Frontal cortex (tissue), 4 donors: ENCODE measurements at places on chromosomes 13 and 19. TPM values are rescaled to one million over a fixed set of nuclear protein-coding genes. Genes with fewer than 3 reads are reported as not detected.

DNA sequence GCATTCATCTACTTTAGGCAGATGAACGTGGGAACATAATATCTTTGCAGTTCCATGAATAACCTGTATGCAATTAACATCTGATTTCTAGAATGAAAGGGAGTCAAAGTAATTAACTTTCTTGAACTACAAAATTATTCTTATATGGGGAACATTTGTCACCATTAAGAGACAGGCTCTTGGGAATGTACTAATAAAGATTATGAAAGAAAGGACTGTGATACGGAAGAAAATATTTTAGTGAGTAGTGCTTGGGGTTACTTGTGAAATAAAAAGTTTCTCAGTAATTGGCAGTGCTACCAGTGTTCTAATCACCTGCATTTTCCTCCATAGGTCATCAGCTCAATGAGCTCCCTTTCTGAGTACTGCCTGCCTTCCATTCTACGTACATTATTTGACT lies 85.4 kb downstream of the FRY start:
- no peak for DNase-seq

FARP1 gene
- total RNA-seq, result 92.5 TPM

- DNase-seq, result no peak
Observed at GRCh38 chr13:99126821-99127220, 73.8 kb upstream of the UBAC2 start.

- DNase-seq, result no peak
Observed at GRCh38 chr13:36673838-36674326, at the start of gene SERTM1. Gene SERTM1 (plus strand): TSS chr13:36674020. CDS start chr13:36695079, 21,059 bp downstream.

GRCh38 chr13:90717451-90717936 lies 630.0 kb upstream of the MIR17HG start:
- DNase-seq, result no peak

NCR1 gene
- not detected for total RNA-seq

DNA sequence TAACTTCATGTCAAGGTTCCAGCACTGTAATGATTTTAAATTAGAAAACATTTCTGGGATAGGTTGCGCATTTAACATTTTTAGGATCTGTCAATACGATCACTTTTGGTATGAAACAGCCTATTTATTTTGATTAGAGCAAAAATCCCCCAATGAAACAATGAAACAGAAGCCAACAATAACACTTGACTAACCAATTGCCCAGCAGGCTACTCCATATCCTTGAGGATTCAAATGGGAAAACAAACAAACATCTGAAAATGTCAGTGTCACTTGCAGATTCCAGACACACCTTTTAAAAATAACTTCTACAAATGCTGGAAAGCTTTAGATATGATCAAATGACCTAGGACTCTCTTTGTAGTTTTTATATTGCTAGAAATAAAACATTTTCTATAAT lies 1412.5 kb upstream of the PRR20A start:
- no peak for DNase-seq

GRCh38 chr19:1284293-1284978 lies 1.2 kb upstream of the EFNA2 start:
- no peak for DNase-seq

FAM83E gene
- 0.41 TPM for total RNA-seq

THSD1 gene
- 12.2 TPM for total RNA-seq

C19orf33 gene
- 0.82 TPM for total RNA-seq

TRPC4 gene
- 14.7 TPM for total RNA-seq

DNA sequence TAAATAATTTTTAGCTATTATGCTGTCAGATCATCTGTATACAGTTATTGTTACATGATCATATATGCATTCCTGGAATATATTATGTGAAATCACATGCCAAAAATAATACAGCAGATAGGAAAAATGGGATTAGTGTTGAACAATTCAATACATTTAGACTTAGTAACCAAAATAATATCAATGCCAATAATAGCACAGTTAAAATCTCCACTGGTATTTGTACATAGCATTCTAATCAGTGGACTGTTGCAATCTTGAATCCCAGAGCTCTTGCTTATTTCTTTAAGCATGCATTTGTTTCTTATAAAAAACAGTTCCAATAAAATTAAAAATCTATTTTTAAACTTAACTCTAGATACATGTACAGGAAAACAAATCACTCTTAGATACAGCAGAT lies 2772.2 kb downstream of the PCDH9 start:
- DNase-seq, result no peak

- no peak for DNase-seq
Observed at GRCh38 chr19:48755787-48756186, 463 bp downstream of the FGF21 start.

DNA sequence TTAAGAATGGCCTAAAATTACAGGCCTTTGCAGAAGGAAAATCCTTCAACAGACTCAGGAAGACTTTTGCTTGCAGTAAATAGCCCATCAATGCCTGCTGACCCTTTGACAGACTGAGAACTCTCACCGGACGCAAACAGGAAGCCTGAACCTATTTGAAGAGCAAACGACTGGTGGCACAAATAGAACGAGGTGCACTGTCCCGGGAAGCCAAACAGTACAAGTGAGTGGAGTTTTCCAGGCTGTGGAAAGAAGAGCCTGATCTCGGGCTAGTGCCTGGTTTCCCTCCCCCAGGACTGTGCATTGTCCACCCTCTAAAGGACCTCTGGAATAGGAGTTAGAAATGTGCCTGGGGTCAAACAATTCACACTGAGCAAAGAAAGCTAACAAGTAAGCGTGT lies 165.5 kb downstream of the FGF14 start:
- DNase-seq, result no peak

SELENOV gene
- 0.41 TPM for total RNA-seq

- DNase-seq, result no peak
Observed at GRCh38 chr13:40336228-40337221, 329.9 kb downstream of the FOXO1 start.

GRCh38 chr19:50983625-50984292 lies at the start of gene KLK7:
Gene KLK7 (minus strand): TSS chr19:50983917. CDS start chr19:50982399, 1,518 bp downstream.
- no peak for DNase-seq

GRCh38 chr13:42486711-42487198 lies 87.2 kb upstream of the TNFSF11 start:
- no peak for DNase-seq

DNA sequence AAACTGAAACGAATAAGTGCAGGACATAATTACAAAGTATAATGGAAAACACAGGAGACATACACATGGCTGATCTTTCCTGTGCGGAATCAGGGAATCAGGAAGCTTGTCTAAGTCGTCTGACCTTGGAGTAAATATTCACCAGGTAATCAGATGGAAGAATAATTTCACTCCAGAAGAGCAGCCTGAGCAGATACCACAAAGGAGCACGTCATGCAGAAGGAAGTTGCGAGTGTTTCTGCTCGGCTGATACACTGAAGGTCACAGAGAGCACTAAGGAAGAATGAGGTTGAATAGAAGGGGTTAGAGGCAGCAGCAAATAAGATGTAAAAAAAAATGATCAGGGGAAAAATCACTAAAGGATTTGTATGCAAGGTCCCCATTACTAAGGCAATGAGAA lies 122.3 kb upstream of the GPC6 start:
- DNase-seq, result no peak

DNA sequence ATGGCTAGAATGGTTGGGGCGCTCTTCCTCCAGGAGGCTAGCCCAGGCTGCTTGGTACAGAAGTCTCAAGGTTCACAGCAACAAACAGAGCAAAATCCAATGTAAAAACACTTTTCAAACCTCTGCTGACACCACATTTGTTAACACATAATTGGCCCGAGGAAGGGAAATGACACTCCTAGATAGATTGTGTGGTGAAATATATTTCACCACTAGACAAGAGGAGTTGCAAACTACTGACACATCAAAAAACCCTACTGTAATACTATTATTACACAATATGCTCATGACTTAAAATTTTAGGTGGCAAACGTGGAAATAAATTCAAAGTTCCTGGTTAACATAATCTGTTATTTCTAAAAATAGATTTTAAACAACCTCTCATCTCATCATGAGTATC lies 643.6 kb downstream of the PCDH9 start:
- DNase-seq, result no peak

- DNase-seq, result no peak
Observed at GRCh38 chr13:98690348-98691022, 62.0 kb downstream of the SLC15A1 start.

- no peak for DNase-seq
Observed at GRCh38 chr19:55432241-55432959, 10.7 kb downstream of the SHISA7 start.

DNA sequence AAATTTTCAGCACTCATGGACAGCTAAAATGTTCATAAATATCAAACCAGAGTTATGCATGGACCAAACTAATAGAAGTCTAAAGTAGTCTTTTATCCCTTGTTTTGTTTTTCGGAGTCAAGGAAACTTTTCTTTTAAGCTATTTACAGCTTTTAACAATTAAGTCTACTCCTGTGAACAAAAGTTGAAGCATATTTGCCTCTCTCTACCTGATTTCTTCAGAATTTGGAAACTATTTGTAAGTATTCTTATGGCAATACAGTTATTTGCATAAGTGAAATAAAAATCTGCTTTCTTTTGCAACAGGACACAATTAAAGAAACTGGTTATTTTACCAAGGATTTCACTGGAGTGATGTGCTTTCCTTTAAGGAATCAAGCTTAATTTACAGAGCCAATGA lies 47.1 kb upstream of the ANKRD10 start:
- no peak for DNase-seq

CAPN12 gene
- total RNA-seq, result under 0.01 TPM

- DNase-seq, result no peak
Observed at GRCh38 chr19:36111200-36111539, 227 bp downstream of the OVOL3 start.

- DNase-seq, result no peak
Observed at GRCh38 chr13:87376081-87376480, 295.1 kb upstream of the SLITRK5 start.
